Calu3 (cell line): ENCODE measurements at places on chromosomes 7 and 10. TPM values are rescaled to one million over a fixed set of nuclear protein-coding genes. Genes with fewer than 3 reads are reported as not detected.

- H3K4me3 ChIP-seq = no peak overlapping the region
- H3K36me3 ChIP-seq = peaks cover 4% of the 10 kb centered on the region
- no peaks in the 10 kb centered on the region for H3K4me1 ChIP-seq
- DNase-seq = no peak
- H3K27me3 ChIP-seq = peaks cover 24% of the 10 kb centered on the region
These were observed 34.9 kb upstream of the LOXL4 start for GRCh38 chr10:98302741-98303365.

DNA sequence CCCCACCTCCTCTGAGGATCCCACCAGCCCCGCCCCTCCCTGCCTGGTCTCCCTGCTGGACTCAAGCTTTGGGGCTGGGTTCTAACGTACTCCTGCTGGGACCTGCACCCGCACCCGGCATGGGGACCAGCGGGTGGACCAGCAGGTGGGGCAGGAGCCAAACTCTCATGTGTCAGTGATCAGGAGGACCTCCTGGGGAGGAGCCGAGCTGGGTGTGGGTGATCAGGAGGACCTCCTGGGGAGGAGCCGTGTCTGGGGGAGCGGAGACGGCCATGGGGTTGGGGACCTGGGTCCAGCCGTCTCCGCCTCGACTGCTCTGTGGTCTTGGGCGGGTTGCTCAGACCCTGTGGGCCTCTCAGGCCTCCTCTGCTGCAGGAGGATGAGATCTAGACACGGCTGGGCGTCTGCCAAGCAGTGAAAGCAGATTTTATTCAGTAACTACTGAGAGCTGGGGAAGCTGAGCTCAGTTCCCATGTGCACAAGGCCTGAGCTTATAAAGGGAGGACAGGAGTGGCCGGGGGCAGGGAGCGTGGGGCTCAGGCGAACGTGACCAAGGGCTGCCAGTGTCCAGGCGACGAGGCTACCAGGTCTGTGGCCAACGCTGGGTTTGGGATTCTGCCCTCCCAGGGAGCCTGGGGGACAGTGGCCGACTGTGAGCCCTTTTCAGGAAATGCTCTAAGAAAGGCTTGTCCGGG lies 33.6 kb upstream of the UTF1 start:
- no peak overlapping the region for H3K27ac ChIP-seq
- H3K27me3 ChIP-seq = peaks cover 31% of the 10 kb centered on the region
- no peak overlapping the region for H3K4me3 ChIP-seq
- no peaks in the 10 kb centered on the region for H3K4me1 ChIP-seq
- H3K36me3 ChIP-seq = no peaks in the 10 kb centered on the region

- H3K36me3 ChIP-seq = no peaks in the 10 kb centered on the region
- DNase-seq = no peak
These were observed 66.4 kb upstream of the ARHGAP21 start for GRCh38 chr10:24790073-24790472.

DNA sequence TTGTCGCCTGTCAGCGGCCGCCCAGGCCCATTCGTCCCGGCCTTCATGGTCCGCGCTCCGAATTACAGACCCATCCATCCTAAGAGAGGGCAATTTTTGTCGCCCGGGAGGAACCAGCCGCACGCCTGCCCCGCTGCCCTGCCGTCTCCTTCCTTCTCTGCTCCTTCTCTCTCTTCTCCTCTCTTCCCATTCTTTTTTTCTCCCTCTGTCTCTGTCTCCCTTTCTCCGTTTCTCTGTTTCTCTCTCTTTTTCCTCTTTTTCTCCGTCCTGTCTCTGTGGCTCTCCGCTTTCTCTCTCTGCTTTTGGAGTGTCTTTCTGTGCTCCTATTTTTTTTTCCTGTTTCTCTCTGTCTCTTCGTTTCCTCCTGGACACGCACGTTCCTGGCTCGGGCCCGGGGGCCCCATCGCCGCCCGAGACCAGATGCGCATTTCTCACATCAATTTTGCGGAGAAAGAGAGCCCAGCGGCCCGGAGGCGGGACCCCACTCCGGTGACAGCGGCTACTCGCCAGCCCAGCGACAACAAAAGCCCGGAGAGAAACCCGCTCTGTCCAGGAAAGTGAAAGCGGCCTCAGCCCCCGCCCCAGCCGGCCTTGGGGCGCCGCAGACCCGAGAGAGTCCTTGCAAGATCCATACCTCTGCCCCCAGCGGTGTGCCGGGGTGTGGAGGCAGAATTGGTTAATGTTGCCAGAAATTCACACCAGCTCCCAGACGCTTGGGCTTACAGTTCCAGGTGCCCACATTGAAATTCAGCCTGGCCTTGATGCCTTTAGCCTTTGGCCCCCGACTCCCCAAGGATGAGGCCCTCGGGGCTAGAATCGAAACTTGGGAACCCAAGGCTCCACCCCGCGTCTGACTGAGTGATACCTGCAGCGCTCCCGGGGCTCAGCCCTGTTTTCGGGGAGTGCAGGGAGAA lies 4.1 kb downstream of the LBX1 start:
- H3K36me3 ChIP-seq = no peaks in the 10 kb centered on the region
- H3K27me3 ChIP-seq = peaks cover 99% of the 10 kb centered on the region
- H3K4me3 ChIP-seq = peak overlapping the region; percentile 29
- DNase-seq = no peak

GRCh38 chr7:89223900-89224395 lies 428.4 kb upstream of the TEX47 start:
- DNase-seq = no peak
- no peaks in the 10 kb centered on the region for H3K27me3 ChIP-seq
- no peaks in the 10 kb centered on the region for H3K36me3 ChIP-seq

GRCh38 chr7:126370038-126370668 lies 882.6 kb downstream of the GRM8 start:
- no peaks in the 10 kb centered on the region for H3K27me3 ChIP-seq
- no peaks in the 10 kb centered on the region for H3K36me3 ChIP-seq
- no peak overlapping the region for H3K27ac ChIP-seq

- H3K36me3 ChIP-seq = no peaks in the 10 kb centered on the region
- H3K4me1 ChIP-seq = no peaks in the 10 kb centered on the region
- no peak for DNase-seq
These were observed 26.1 kb upstream of the MRC1 start for GRCh38 chr10:17782921-17783665.

DNA sequence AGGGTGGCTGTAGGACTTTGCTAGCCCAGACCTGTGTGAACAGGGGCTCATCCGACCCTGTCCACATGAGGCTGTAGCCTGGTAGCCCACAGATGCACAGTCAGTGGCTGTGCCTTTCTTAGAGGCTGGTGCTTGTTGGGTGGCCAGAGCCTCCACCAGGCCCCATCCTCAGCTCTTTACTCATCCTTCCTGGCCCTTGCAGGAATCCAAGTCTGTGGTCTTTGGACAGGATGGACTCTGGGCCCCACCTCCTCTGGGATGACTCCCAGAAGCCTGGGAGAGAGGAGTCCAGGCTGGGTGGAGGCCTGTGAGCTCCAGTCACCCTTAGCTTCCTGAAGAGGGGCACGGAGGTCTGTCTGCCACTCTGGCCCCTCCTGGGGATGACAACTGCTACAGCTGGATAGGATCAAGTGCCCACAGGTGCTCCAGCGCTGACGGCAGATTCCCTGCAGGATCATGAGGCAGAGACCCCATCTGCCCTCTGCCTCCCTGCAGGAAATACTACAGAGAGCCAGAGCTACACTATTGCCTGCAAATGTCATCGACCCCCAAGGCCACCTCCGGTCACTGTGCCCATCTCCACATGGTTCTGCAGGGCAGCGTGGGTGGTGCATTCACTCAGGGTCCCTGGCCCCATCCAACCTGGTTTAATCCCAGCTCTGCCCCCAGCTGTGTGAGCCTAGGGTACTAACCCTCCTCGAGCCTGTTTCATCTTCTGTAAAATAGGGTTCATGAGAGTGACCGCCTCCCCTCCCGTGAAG lies 114.5 kb downstream of the PTPN20 start:
- no peak for DNase-seq
- no peak overlapping the region for H3K4me3 ChIP-seq
- no peak overlapping the region for H3K27ac ChIP-seq
- peaks cover 27% of the 10 kb centered on the region for H3K27me3 ChIP-seq
- no peaks in the 10 kb centered on the region for H3K36me3 ChIP-seq

- no peak overlapping the region for H3K4me3 ChIP-seq
- H3K27ac ChIP-seq = no peak overlapping the region
- DNase-seq = no peak
- no peaks in the 10 kb centered on the region for H3K27me3 ChIP-seq
- peaks cover 51% of the 10 kb centered on the region for H3K36me3 ChIP-seq
These were observed 9.1 kb downstream of the AHR start for GRCh38 chr7:17307558-17307957.

- H3K36me3 ChIP-seq = no peaks in the 10 kb centered on the region
- DNase-seq = no peak
- H3K27me3 ChIP-seq = peaks cover 98% of the 10 kb centered on the region
- no peak within 1 kb of the TSS for H3K4me3 ChIP-seq
These were observed at the start of gene CRHR2 for GRCh38 chr7:30682212-30683083. Gene CRHR2, minus strand, starts transcription at chr7:30682456. Its CDS starts 176 bp downstream, at chr7:30682280.

- no peak overlapping the region for H3K4me3 ChIP-seq
- DNase-seq = no peak
- H3K4me1 ChIP-seq = no peaks in the 10 kb centered on the region
- H3K36me3 ChIP-seq = no peaks in the 10 kb centered on the region
- no peak overlapping the region for H3K27ac ChIP-seq
- H3K27me3 ChIP-seq = peaks cover 32% of the 10 kb centered on the region
These were observed 249.2 kb downstream of the SFMBT2 start for GRCh38 chr10:7161484-7162250.

DNA sequence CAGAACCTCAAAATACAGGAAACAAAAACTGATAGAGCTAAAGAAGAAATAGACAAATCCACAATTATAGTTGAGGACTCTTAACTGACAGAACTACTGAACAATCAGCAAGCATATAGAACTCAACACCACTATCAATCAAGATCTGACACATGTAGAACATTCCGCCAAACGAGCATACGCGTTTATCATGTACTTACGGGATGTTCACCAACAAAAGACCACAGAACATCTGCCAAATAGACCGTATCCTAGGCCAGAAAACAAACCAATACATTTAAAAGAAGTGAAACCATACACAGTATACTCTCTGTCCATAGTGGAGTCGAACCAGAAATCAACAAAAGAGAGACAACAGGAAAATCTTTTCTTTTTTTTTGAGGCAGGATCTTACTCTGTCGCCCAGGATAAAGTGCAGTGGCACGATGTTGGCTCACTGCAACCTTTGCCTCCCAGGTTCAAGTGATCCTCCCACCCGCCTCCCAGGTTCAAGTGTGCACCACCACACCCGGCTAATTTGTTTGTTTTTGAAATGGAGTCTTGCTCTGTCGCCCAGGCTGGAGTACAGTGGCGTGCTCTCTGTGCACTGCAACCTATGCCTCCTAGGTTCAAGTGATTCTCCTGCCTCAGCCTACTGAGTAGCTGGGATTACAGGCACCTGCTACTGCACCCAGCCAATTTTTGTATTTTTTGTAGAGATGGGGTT lies 5.1 kb downstream of the GNA12 start:
- H3K27me3 ChIP-seq = no peaks in the 10 kb centered on the region
- DNase-seq = no peak
- no peak overlapping the region for H3K4me3 ChIP-seq
- peak overlapping the region; percentile 14 for H3K27ac ChIP-seq
- H3K36me3 ChIP-seq = peaks cover 31% of the 10 kb centered on the region
- peaks cover 39% of the 10 kb centered on the region for H3K4me1 ChIP-seq

DNA sequence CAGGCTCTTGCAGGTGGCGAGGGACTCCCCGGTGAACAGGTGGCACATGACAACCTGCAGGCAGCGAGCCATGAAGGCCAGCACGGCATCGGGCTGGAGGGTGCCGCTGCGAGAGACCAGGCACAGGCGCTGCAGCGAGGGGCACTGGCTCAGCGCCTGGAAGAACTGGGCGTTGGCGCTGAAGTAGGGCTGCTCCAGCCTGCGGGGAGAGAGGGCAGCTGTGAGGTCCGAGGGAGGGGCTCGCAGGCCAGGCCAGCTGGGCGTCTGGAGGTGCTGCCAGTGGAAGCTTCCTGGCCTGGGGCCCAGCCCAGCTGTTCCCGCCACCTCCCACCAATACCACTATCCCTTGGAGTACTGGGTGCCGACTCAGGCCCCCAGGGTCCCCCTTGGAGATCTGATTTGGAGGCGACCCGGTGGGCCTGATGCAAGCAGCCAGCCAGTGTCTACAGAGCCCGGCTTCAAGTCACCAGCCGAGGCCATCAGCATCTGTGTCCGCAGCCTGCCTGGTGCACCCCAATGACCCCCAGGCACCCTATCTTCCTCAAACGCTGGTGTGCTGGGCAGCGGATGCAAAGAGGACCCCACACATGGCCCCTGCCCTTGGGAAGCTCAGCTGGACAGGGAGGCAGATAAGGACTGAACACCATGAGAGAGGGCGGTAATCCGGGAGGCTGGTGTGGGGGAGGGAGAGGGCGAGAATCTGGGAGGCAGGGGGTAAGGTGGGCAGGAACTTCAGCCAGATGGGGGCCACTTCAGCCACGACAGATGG lies 67.8 kb upstream of the TNRC18 start:
- DNase-seq = no peak
- no peaks in the 10 kb centered on the region for H3K27me3 ChIP-seq
- no peak overlapping the region for H3K27ac ChIP-seq
- peaks cover 5% of the 10 kb centered on the region for H3K4me1 ChIP-seq
- H3K4me3 ChIP-seq = no peak overlapping the region
- H3K36me3 ChIP-seq = peaks cover 68% of the 10 kb centered on the region

DNA sequence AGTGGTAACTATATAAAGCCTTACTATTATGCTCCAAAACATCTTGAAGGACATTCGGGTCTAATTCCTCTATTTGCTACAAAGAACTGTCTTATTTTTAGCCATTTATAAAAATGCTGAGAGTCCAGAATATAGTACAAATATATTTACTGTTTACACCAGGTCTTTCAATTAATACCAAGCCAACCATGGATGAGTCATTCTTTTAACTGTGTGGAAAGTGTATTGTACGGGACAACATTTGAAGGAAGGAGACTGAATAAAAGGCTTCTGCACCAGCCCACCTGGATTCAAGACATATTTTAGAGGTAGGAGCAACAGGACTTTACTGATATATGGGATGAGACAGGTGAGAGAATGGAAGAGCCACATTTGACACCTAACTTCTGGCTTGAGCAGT lies 35.4 kb downstream of the MASTL start:
- no peak for DNase-seq
- peak overlapping the region; percentile 44 for H3K27ac ChIP-seq
- H3K4me3 ChIP-seq = no peak overlapping the region

GRCh38 chr10:59536167-59537014 lies 173.3 kb downstream of the SLC16A9 start:
- no peaks in the 10 kb centered on the region for H3K4me1 ChIP-seq
- H3K4me3 ChIP-seq = no peak overlapping the region
- no peak overlapping the region for H3K27ac ChIP-seq
- H3K27me3 ChIP-seq = peaks cover 76% of the 10 kb centered on the region
- H3K36me3 ChIP-seq = no peaks in the 10 kb centered on the region

- peak overlapping the region; percentile 71 for H3K27ac ChIP-seq
- peaks cover 24% of the 10 kb centered on the region for H3K36me3 ChIP-seq
- peak; percentile 34 for DNase-seq
- no peaks in the 10 kb centered on the region for H3K27me3 ChIP-seq
- peak overlapping the region; percentile 97 for H3K4me3 ChIP-seq
These were observed 60.0 kb upstream of the PRPS1L1 start for GRCh38 chr7:18087687-18088078.

GRCh38 chr7:128707752-128708151 lies 31.4 kb upstream of the CALU start:
- no peak overlapping the region for H3K4me3 ChIP-seq
- no peak for DNase-seq
- H3K27ac ChIP-seq = no peak overlapping the region

GRCh38 chr7:36763132-36763816 lies 39.0 kb upstream of the AOAH start:
- no peak for DNase-seq
- H3K4me1 ChIP-seq = peaks cover 34% of the 10 kb centered on the region
- H3K27ac ChIP-seq = no peak overlapping the region
- no peak overlapping the region for H3K4me3 ChIP-seq

Gene POP7
- total RNA-seq = 28.2 and 31.9 TPM in 2 replicates

Gene OR6V1
- total RNA-seq = not detected in 2 replicates

Gene IL6
- total RNA-seq = 20.7 and 25.5 TPM in 2 replicates

Gene NAT16
- not detected in 2 replicates for total RNA-seq
